ENCODE measurements at places on chromosomes 2 and 18.

DNA sequence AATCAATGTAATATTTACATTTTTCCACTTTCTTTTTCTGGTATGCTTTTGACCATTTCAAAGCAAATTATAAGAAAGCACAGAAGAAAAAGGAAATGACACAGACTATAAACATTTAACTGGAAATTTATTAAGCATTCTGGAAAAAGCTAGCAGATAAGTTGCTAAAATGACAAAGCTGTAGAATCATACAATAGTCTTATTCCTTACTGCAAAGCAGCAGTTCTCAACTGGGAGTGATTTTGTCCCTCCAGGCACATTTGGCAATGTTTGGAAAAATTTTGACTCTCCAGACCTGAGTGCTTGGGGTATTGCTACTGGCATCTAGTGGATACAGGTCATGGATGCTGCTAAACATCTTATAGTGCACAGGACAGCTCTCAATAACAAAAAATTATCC is 75.1 kb downstream of the MBD5 start:
- no peak for DNase-seq

DNA sequence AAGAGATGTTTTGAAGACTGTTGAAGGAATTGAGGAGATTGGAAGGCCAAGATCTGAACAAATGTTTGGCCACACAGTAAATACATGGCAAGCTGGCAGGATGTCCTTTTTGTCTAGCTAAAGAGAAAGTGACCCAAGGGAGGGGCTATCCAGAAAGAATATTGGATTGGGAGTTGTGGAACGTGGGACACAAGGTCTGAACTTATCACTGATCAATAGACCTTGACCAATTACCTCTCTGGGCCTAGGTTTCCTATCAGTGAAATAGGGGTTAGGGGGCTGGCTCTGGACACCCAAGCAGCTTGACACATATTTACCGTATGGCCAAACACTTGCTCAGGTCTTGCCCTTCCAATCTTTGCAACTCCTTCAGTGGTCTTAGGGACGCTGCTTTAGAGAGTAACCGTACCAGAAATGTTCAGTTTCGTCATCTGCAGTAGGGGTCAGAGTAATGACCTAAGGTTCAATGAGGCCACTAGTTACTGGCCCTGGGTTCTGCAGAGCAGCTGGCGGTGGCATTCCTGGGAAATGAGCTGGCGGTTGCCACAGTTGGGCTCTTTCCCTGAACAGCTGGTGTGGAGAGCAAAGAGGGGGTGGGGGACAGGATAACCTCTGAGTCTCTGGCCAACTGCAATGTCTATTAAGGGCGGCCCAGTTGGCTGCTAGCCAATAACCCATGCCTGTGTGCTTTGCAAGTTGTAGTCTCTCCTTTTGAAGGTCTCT is 70.1 kb upstream of the STPG4 start:
- no peak for DNase-seq

DNA sequence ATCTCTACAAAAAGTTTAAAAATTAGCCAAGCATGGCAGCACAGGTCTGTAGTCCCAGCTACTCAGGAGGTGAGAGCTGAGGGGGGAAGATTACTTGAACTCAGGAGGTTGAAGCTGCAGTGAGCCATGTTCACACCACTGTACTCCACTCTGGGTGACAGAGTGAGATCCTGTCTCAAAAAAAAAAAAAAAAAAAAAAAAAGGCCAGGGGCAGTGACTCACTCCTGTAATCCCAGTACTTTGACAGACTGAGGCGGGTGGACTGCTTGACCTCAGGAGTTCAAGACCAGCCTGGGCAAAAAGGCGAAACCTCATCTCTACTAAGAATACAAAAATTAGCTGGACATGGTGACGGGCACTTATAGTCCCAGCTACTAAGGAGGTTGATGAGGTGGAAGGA is 37.0 kb downstream of the PUM2 start:
- no peak for DNase-seq

DNA sequence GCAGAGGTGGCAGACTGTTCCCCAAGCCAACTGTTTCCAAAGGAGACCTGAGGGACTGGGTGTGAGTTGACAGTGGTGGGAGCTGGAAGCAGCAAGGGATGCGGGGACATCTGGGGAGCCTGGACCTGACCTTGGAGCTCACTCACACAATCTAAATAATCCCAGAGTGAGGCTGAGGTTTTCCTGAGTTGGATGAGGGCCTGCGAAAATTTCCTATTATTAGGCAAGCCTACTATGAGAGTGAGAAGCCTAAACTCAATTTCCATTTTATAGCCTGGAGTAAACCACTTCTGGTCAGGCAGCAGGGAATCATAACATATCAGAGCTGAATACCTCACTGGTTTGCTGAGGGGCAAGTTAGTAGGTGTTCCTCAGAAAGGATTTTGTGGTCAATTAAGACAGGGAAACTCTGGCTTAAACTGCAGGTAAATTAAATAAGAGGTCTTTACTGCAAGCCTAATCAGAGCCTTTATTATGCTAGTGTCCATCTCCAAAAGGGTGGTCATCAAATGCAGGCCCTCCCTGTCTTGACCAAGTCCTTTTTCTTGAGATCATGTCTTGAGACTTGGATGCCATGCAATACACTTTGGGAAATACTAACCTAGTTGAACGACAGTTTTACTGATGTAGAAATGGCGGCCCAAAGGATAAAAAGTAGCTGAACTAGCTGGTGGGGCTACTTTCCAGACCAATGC is 1.7 kb upstream of the COX5B start:
- DNase-seq = no peak

- no peak for DNase-seq
Observed at GRCh38 chr18:64806691-64807090, 657.8 kb upstream of the LINC00305 start.

GRCh38 chr2:72235497-72236415 is 88.1 kb upstream of the CYP26B1 start:
- DNase-seq = no peak

DNA sequence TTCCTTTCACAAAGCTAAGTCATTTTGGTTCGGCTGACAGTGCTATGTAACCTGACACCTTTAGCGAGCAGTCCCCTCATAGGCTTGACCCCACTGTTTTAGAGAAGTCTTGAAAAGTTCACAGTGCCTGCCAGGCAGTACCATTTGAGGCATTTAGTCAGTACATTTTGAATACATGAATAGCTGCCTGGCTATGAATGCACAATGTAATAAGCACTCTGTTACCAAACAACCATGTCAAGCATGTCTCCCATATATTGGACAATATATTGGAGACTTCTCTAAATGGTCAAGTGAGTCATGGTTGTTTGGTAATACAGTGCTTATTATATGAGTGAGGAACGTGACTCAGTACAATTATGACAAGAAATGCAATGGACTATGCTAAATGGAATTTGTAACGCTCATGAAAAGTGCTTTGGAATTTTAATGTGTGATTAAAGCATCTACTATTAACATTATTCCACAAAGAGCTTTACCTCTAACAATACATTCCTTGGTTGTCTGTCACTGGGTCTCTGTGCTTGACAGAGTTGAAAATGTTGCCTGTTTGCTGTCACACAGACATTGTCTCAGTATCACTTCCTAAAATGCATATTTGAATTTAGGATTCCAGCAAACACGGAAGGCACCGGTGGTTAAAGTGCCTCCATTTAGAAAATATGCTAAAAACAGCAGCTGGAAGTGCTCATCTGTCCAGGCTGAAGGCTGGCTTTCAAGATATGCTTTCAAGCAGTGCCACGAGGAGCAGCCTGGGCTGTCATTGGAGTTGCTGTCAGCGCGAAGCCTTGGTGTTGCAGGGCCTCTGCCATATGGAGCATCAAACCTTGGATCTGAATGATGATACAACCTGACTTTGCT is 458.6 kb downstream of the FBXO15 start:
- no peak for DNase-seq

GRCh38 chr2:192828175-192828574 is 633.4 kb upstream of the TMEFF2 start:
- DNase-seq = no peak

- no peak for DNase-seq
Observed at GRCh38 chr2:177545143-177545542, 152.6 kb downstream of the AGPS start.

DNA sequence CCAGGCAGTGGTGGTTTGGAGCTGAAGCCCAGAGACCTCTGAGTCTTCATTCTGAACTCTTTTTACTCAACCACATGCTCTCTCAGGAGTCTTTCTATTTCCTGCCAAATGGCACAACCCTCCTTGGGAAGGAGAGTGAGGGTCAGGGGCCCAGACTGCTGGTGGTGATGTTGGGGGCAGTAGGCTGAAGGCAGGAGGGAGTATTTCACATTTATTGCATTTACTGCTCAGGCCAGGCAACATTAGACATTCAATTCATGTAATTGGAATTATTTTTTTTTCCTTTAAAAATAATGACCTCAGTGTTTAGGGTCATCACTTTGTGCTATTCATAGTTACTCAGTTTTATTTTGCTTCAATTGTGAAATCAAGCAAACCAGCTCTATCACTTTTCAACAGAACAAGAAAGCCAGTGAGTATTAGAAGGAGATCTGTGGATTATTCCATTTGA is 311.3 kb upstream of the NT5C1B start:
- DNase-seq = no peak

DNA sequence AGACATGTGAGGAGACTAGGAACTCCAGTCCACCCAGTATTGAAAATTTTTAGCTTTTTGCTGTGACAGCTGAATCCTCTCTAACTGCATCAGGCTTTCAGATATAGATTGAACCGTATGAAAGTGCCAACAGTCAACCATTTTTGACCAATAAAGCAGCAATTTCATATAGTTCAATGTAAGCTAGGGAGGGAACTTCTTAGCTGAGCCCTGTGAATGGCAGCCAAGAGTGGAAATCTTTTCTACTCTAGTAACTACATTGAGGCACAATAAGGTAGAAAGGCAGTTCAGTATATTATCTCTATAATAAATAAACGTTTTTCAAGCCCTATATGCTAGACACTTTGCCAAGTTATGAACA is 96.3 kb upstream of the TANK start:
- DNase-seq = no peak

- DNase-seq = no peak
Observed at GRCh38 chr2:232147440-232148077, 186.0 kb downstream of the DIS3L2 start.

- no peak for DNase-seq
Observed at GRCh38 chr18:42712065-42712464, 403.4 kb downstream of the RIT2 start.

DNA sequence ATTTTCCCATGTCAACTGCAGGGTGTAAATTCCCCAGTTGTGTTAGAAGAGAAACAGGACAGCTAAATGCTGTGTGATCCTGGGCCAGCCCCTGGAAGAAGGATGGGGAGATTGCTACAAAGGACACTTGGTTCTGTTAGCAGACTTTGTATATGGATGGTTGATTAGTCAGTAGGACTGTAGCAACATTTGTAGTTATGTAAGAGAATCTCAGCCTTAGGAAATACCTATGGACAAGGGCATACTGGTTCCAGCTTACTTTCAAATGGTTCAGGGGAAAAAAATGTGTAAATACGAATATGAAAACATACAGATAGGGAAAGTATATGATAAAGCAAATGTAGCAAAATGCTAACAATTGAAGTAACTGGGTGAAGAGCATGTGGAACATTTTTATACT is 47.6 kb downstream of the GNAL start:
- DNase-seq = no peak

GRCh38 chr2:12451726-12452125 is 265.0 kb upstream of the TRIB2 start:
- DNase-seq = no peak

DNA sequence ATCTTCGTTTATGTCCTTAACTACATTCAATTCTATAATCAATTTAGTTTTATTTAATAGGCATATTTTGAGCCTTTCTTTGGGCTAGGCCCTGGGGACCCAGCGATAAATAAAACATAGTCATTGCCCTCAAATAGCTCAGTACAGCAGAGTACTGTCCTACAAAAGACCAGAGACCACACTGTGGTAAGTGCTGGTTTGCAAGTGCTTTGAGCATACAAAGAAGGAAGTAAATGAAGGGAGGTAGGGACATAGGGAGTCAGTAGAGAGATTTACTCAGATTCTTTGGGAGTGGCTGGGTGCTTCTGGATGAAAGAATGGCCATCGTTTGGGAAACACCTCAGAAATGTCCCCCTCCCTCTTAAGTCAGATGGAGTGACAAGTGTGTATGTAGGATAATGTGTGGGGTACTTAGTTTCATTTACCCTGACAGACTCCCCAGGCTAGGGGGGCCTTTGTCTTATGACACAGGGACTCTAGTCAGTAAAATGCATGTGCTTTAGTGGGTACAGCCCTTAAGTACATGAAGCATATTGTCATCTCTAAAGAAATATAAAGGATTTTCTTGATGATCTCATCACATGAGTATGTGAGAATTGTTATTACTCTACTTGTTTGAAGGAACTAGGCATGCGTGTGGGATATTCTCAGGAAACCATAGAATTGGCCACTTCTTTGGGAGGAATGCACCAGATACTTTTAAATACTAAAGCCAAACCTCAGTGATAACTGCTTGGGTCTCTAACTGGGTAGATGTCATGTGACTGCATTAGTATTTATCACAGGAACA is 35.1 kb downstream of the MAPRE2 start:
- DNase-seq = no peak

DNA sequence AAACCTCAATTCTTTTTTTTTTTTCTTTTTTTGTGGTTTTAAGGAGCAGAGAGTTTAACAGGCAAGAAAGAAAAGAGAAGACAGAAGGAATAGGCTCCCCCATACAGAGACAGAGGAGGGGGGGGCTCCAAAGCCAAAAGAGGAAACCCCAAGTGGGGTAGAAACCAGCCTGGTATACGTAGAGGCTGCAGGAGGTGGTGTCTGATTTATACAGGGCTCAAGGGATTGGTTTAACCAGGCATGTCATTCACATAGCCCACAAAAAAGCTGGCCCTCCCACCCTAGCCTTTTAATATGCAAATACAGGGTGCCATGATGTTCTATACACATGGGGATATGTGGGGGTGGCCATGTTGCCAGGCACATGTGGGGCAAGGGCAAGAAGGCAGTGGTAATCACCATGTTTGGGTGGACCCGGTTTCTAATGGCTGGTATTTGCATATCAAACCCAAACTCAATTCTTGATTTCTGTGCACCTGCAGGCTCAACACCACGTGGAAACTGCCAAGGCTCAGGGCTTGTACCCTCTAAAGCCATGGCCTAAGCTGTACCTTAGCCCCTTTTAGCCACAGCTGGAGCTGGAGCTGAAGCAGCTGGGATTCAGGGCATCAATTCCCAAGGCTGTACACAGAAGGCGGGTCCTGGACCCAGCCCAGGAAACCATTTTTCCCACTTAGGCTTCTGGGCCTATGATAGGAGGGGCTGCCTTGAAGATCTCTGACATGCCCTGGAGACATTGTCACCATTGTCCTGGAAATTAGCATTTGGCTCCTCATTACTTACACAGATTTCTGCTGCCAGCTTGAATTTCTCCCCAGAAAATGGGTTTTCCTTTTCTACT is 170.3 kb downstream of the MAIP1 start:
- no peak for DNase-seq

- no peak for DNase-seq
Observed at GRCh38 chr2:57674025-57674424, 372.6 kb upstream of the VRK2 start.
